Esophagus mucosa (tissue), 1 donor: ENCODE measurements at places on chromosomes 12 and 14. TPM values are rescaled to one million over a fixed set of nuclear protein-coding genes. Genes with fewer than 3 reads are reported as not detected.

DNA sequence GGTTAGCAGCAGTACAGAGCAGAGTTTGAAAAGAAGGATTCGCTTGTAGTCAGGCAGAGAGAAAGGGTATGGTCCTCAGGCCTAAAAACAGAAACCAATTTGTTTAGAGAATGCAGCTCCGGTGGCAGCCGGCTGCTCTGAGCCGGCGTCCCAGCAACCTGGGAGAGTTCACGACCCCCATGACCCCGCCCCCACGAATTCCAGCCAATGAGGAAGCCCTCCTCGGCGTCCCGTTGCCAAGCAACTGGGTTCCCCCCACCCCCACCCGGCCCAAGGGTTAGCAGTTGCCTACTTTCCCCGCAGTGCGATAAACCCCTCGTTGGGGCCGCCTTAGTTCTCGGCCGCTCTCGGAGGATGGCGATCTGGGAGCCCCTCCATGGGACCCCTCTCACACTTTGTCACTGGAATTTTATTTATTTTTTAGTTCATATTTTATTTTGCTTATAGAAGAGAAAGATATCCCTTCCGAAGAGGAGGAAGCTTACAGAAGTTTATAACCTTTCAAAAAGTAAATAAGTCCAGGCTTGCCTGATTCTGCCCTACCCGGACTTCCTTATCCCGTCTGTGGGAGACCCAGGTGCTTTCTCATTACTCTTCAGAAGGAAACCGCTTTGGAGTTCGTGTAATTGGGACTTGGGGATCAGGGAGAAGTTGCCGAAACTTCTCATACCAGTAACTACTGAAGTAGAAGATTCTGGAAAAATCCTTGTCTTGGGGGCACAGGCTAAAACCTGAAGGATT, at the start of gene CCDC60:
Gene CCDC60, plus strand, starts transcription at position 300 of the 741 bp plus-strand sequence. CDS start 448 bp downstream, outside the sequence.
- peak; percentile 79 for ATAC-seq

- no peak for ATAC-seq
Observed at GRCh38 chr12:16608946-16609539, 3.1 kb upstream of the LMO3 start.

GRCh38 chr14:104589338-104590195, 10.0 kb downstream of the C14orf180 start:
- no peak for ATAC-seq

GRCh38 chr12:64895526-64895925, 71.1 kb downstream of the TBC1D30 start:
- no peak for ATAC-seq

GRCh38 chr12:58564721-58565120, 355.6 kb downstream of the LRIG3 start:
- no peak for ATAC-seq

BEGAIN gene
- total RNA-seq = 0.68 TPM

DNA sequence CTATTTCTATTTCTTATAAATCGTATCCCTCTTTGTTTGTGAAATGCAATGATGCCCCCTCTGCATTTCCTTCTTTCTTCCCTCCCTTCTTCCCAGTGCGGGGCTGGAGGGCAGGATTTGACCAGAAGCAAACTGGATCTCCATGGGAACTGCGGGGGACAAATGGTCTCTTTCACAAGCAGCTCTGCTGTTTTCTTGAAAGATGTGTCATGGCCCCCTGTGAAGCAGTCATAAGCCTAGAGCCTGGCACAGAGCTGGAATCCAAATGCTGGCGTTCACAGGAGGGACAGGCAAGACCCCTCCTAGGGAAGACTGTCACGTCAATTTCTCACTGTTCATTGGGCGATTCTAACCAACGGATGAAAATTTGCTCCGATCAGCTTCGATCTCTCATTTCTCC, 203.5 kb upstream of the NOS1 start:
- no peak for ATAC-seq

GRCh38 chr12:48028541-48029431, 24.5 kb upstream of the COL2A1 start:
- no peak for ATAC-seq

DNA sequence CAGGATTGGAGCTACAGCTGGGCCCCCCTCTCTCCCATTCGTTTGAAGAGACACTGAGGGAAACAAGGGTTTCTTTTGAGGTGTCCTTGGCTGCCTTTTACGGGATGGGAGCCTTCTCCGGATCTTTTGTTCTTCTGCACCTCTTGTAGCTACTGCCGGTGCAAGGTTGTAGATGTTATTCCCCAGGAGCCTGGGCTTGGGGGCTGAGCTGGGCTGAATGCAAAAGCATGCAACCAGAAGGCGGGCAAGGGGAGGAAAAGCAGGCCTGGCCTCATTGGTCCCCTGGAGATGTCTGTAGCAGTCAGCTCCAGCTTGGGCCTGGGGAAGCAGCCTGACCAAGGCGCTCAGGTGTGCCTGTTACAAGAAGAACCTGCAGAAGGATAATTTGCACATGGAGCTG, 110.3 kb downstream of the GCH1 start:
- no peak for ATAC-seq

GRCh38 chr12:128326406-128326805, 59.4 kb downstream of the TMEM132C start:
- ATAC-seq = no peak

DNA sequence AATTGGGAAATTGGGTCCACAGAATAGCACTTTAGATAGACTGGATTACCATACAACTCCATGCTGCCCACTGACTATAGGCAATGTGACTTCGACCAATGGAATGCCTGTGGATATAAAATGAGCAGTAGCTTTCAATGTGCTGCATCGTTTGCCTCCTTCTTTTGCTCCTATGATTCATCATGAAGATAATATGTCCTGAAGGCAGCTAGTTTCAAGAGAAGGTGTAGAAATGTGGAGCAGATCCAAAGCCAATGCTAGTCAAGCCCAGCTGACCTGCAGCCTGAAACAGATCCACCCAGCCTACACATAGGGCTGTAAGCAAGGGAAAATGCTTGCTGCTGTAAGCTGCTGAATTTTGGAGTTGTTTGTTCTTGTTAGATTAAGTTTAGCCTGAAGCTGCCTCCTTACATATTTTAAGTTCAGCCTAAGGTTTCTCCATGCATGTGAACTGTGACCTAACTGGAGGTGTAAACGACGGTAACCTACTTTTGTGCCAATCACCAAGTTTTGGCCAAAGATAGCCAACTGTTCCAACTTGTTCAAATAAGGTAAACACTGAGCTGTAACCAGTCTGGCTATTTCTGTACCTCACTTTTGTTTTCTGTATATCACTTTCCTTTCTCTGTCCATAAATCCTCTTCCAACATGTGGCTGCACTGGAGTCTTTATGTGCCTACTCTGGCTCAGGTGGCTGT, 169.1 kb upstream of the AVPR1A start:
- ATAC-seq = peak; percentile 51

DNA sequence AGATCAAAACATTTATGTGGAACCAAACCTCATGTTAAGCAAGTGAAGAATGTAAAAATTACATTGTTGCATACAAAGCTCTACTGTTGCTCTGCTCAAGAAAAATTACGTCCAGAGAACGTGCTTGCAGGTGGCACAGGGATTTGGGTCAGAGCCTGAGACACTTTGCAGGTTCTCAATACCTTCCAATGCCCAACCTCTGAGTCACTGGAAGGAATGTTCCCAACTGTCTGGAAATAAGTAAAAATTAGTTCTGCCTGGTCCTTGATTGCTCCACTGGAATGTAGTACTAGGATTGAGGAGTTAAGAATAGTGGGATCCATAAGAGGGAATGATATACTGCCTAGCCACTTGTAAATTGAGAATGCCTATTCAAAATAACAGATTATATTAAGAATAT, 2.8 kb upstream of the IFNG start:
- ATAC-seq = no peak

DNA sequence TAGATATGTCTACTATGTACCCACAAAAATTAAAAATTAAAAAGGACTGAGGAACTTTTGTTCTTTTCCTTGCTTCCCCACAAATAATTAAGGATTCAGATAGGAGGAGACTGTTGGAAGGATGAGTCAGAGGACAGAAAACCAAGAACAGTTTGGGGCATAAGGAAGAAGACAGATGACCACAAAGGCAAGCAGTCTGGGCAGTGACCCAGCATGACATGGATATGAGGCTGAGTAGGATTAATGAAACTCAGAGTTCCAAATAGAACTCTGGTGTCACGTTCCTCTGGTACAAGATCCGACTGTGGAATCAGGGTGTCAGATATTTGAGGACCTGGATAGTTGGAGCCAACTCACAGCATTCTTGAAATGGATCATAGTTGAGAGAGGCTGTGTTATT, 89.3 kb upstream of the SLC38A4 start:
- peak; percentile 57 for ATAC-seq

DNA sequence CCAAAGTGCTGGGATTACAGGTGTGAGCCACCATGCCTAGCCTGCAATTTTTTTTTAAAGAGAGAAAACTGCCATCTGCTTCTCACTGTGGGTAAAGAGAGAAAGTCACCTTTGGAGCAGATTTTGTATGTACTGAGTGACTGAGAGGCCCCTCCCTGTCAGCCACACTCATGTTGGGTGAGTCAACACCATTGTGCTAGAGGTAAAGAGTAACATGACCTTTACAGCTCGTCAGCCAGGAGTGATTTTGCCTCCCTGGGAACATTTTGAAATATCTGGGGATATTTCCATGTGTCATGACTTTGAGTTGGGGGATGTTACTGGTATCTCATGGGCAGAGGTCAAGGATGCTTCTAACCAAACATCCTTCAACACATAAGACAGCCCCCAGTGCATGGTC, 115.2 kb downstream of the KSR2 start:
- peak; percentile 90 for ATAC-seq

GRCh38 chr14:36726128-36726527, 64.5 kb downstream of the PAX9 start:
- no peak for ATAC-seq

WIF1 gene
- 0.20 TPM for total RNA-seq

SIX6 gene
- total RNA-seq = not detected

DNA sequence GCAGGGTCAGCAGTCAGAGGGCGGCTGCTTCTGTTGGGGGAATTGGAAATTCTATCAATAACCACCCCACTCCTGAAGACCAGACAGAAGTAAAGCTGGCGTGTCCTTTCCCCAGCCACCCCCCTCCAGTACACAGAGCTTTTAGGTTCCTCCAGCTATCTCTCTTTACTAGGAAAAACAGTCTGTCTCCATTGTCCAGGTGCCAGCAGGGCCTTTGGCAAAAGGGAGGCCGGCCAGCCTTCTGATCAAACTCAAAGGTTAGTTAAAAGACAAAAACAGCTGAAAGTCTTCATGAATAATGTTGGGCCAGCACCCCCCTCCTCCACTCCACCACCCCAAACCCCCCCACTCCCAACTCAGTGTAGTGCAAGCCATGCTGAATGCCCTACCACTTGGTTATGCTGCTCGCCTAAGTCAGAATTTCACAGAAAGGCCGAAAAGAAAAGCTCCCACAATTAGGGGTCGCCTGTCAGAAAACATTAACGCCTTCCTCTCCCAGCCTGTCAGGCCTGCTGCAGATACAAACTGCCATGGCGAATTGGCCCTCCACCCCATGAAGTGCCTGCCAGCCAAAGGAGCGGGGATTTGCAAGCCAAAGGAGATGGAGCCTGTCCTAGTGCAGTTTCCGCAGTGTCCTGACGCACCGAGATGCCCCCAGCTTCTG, 8.9 kb downstream of the ASCL1 start:
- no peak for ATAC-seq

DNA sequence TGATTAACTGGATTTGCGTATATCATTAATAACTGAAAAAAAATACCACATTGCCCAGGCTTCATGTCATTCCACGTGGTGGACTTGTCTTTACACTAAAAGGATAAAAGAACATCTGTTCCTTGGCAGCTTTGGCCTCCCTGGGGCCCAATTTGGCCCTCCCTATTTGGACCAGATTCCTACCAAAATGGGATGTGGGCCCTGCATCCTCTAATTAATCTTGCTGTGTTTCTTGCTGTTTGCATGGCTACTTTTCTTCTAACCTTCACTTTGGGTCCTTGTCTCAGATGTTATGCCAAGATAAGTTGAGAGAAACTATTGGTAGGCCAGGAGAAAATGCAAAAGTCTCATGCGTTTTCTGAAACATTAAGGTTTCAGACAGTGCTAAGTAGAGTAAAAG, 57.5 kb downstream of the PTHLH start:
- ATAC-seq = no peak

KRT75 gene
- 0.84 TPM for total RNA-seq

DNA sequence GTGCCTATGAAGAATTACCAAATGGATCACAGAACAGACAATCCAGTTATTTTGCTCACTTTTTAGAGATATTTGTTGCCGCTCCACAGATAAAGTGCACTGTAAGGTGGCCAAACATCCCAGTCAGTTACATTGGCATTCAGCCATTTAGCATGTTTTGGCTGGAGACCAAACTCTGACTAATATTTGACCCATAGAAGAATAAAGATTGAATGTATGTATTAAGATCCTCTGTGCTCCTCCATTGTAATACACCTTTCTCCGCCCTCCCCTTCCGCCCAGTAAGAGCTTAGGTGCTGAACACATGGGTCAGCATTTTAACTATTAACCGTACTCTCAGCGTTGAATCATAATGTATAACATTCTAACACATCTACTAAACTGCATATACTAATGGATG, 163.4 kb downstream of the ANO6 start:
- ATAC-seq = peak; percentile 83

OR8S1 gene
- total RNA-seq = not detected

GRCh38 chr14:52871606-52872005, 79.2 kb downstream of the FERMT2 start:
- no peak for ATAC-seq

SYNDIG1L gene
- not detected for total RNA-seq

DNA sequence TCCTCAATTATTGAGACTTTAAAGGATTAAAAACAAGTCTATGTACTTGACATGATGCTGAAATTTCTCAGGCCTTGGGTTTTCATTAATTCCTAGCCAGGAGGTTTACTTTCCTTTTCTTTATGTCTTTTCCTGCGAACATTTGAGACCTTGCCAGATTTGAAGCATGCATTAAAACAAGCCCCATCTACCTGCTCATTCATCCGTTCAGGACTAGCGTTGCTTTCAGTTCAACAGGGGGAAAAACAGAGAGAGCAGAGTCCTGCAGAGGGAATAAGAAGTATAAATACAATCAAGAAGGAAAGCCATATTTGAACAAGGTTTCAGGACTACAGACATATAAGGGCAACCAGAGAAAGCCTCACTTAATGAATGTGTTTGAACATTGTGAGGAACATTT, 542.4 kb downstream of the DIO2 start:
- no peak for ATAC-seq

ADCY4 gene
- total RNA-seq = 4.5 TPM

GRCh38 chr12:109611223-109611622, 37.6 kb downstream of the MVK start:
- no peak for ATAC-seq

DNA sequence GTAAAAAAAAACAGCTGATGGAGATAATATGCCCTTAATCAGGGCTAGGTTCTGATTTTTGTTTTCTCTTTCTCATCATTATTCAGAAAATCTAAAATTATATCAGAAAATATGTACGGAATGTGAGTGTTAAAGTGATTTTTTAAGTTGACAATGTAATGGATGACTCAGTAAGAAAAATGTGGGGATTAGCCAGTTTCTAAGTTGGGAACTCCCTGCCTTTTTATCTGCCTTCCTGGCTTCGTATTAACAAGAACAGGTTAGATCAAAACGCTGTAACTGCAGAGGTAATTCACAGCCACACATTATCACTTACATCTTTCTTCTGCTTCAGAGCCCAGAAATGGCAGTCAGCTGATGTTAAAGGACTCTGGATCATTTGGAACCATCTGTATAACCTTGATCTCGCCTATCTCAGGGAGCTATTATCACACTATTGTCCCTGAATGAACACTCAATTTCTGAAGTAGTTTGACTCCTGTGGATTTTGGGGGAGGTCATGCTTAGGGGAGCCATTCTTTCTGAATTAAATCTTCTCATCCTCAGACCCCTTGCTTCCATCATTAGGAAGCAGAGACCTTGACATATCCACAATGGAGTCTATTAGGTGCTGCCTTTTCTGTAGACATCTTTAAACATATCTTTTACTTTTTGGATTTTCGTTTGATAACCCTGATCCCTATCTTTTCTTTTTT, 135.7 kb upstream of the SLC16A7 start:
- ATAC-seq = no peak
